Ecto neural progenitor cell (in vitro differentiated cells): ENCODE measurements at places on chromosomes 5 and 9.

- DNase-seq = no peak
Observed at GRCh38 chr9:127126971-127127370, 4.5 kb upstream of the ANGPTL2 start.

DNA sequence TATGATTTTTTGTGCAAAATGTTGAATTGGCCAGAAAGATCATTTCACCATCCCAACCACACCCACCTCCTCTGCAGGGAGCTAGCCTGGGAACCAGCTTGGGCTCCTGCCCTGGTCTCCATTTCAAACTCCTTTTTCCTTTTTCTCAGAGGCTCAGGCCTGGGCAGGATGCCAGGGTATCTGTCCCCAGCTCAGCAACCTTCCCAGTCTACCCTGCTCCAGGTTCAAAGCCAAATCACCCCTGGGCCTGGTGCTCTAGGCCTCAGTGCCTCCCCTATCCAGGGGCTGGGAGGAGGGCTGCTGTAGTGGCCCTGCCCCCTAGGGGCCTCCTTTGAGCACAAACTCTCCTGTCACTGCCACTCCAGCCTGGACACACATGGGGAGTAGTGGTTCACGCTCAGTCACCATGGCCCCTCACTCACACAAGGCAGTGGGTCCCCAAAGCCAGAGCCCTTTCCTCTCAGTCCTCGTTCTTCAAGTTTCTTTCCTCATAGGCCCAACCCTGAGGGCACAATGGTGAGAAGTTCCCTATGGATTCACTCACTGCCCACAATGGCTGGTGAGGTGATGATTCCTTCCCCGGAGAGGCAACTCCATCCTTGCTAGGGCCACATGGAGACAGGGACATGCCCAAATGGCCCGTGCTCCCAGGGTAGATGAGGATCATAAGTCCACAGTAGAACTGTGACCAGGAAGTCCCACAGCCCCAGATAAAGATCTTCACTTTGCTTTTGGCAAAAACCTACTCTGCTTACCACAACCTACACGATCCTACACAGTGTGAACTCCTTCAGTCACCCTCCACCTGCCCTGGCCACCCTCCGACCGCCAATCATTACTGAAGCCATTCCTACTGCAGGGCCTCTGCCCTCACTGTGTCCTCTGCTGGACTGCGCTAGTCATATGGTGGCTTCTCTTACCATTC lies 1.6 kb upstream of the ST6GALNAC4 start:
- DNase-seq = no peak

DNA sequence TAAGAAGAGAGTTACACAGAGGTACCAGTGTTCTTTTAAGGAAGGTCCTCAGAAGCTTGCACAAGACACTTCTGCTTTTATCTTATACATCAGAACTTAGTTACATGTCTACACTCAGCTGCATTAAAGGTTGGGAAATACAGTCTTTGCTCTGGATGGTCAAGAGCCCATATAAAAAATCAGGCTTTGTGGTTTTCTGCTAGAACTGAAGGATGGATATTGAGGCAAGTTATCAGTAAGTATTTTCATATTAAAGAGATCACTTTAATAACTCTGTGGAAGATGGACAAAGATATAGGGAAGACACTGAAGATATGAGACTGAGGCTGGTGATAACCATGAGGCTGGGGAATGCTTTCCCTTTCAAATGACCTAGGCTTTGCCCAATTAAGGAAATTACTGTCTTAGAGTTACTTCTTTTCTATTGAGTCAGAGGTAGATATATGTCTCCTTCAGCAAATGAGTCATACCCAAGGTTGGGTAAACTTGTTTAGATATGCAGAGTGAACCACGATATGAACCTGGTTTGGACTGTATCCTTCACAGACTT lies 87.0 kb upstream of the TNC start:
- DNase-seq = no peak

DNA sequence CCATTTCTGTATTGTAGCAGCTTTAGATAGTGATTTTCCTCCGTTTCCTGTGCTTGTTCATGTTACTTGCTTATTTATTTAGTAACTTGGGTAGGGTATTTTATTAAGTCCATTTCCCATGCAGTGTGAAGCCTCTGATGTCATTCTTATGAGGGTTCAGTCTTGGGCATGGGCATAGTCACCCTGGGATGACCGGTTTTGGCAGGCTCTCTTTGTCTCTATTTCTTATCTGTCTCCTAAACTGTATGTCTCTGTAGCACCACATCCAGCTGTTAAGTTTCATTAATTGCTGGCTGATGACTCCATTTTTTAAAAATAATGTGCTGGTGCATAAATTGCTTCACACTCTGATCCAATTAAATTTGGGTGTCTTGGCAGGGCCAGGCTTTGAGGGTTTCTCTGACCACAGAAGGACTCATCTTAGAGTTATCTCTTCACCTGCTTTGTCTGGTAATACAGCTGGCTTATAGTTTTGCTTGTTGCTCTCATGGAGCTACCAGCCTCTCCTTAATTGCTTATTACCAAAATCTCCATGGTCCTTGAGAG lies 173.3 kb upstream of the VLDLR start:
- no peak for DNase-seq

- DNase-seq = no peak
Observed at GRCh38 chr9:38423273-38423972, 831 bp downstream of the IGFBPL1 start.

GRCh38 chr5:53871050-53871449 lies 310.6 kb downstream of the NDUFS4 start:
- DNase-seq = no peak

DNA sequence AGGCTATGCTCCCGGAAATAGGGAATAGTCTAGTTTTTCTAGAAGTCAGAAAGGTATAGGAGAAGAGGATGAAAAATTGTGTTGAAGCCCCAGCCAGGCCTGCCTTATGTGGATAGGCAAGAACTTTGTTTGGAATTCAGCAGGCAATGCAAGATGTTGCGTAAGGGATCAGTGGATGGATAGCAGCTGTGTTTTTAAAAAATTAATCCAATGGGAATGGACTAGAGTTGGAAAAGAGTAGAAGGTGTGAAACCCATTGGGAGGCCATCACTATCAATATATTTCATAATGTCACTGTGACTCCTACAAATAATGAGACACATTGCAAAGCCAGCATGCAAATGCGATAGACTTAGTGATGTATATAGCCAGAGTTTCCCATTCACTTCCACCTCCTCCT lies 281.9 kb downstream of the MARCHF11 start:
- DNase-seq = no peak

DNA sequence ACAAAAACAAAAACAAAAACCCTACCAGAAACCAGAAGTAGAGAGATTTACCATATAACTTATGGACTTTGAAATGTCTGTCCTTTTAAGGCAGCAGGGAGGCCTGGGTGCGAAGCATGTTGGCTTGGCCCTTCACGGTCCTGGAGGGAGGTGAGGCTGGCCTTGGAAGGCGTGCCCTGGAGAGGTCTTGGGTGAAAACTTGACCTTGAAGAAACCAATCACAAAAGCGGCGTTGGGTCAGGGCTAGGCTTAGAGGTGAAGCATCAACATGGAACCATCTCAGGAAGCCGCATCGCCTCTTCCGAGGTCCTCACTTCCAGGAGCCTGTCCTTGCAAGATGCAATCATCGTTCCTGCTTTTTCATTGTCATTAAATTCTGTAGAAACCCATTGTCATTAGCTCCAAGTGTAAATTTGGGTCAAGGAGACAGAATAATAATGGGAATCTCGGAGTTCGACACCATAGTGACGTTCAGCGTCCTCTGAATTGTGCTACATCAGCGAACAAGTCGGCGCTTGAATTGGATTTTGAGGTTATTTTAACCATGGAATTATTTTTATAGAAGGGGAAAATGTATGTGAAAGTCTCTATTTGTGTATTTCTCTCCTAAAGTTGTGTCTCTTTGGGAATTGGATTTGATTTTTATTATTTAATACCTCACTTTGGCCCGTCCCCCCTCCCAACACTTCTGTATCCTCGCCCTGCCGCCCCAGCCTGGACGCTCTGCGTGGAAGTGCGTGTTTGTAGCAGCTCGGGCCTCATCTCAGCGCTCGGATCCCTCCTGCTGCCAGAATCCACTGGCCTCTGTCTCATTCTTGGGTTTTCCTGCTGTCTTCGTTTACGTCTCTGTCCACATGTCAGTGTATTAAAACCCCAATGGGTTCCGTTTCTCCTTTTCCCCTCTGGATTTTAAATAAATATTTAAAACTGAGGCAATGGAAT lies 11.1 kb upstream of the ORM1 start:
- DNase-seq = peak; percentile 23

DNA sequence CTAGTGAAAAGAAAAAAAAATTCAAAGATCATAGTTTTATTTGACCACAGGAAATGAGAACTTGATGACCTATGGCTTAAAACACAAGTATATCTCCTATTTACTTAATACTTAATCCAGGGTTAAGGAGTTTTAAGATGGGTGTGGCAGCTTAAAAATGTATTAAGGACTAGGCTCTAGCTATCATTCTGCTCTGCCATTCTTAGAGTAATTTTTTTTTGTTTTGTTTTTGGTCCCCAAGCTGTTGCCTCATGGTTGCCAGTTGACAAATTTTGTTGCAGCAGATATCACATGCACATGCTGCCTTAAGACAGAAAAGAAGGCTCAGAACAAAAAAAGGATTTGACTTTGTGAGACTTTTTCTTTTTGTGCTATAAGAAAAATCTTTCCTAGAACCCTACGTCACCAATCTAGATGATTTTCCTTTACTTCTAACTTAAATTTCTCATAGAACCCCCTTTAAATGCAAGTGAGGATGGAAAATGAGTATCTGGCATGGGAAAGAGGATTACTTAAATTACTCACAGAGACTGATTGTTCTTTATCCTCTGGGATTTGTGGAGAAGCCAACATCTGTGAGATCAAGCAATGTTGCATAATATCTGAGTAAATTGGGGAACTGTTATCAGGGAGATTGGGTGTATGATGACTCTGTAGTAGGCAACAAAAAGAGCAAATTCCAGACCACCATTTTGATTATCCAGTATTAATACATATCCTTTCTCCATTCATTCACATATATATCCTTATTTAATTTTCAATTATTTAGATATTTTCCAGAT lies 364.7 kb upstream of the CD180 start:
- no peak for DNase-seq

GRCh38 chr9:124621371-124622328 lies 114.5 kb upstream of the NR5A1 start:
- no peak for DNase-seq
